Spinal cord (tissue), 10 donors: ENCODE measurements at places on chromosomes 1 and 21.

GRCh38 chr1:23555270-23555985, 3.9 kb downstream of the ID3 start:
- peaks cover 6% of the 10 kb centered on the region for H3K36me3 ChIP-seq

DNA sequence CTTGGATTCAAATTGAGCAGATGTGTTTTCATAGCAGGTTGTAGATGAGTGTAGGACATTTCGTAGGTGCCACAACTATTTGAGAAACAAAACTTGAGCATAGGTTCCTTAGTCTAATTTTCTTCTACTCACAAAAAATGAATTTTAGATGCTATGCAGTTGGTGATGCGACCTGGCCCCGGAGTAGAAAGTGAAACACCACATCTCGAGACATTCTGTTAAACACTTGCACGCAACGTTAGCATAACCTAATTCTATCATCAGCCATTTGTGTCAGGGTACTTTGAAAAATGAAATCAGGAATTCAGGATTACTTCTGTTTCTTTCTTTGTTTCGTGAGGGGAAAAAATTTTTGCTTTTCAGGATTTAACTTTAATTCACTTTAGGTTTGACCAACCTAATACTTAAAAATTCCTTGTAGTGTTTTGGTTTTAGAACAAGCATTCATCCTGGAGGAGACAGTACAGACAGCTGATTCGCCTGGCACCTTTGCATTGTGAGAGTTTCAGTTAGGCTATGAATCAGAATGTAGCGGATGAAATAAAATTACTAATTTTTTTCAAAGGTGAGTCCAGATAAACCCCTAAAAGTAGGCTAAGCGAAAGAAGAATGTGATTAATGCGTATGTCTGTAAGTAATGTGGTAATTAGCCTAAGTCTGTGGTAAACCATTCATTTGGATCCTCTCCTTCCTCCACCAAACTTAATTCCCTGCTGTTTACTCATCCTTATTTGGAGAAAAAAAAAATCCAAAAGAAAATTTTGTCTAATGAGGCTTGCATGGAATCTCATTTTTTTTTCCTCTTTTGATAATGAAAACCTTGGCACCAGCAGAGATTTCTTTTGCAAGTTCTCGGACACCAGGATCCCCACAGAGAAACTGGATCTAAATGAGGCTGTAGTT, 44.9 kb downstream of the MAP3K21 start:
- no peaks in the 10 kb centered on the region for H3K27me3 ChIP-seq
- H3K4me1 ChIP-seq, result no peaks in the 10 kb centered on the region
- H3K27ac ChIP-seq, result no peak overlapping the region
- DNase-seq, result no peak
- H3K4me3 ChIP-seq, result no peak overlapping the region
- peaks cover 2% of the 10 kb centered on the region for H3K36me3 ChIP-seq

DNA sequence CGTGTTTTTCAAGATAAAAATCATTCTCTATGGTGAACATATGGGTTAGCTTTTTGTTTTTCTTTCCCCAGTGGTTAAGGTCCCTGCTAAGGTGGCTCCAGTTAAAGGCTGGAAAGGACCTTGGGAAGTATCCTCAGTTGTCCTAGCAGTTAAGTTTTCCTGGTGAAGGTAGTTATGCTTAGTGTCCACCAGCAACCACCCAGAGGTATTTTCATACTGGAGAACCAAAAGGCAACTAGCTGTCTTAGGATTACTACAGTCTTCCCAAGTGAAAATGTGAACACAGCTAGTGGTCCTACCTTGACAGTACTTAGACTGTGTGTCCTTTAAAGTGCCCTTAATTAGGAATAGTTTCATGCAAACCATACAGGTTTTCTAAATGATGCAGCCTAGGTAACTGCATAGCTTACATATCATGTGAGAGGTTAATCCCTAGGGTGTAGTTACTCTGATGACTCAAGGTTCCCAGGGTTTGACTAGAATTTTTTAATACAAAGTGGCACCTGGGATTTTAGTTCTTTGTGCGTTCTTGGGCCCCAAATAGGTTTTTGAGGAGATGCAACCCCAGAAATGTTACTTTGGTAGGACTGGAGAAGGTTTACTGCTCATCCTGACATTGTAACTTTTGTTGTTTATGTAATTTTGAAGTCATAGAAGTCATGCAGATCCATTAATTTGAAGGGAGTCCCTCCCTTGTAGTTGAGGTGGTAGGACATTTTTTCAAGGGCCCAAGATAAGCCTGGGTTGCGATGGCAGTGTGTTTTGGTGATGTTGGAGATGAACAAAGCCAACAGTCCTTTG, 36.5 kb downstream of the YY1AP1 start:
- H3K27me3 ChIP-seq, result no peaks in the 10 kb centered on the region
- no peak overlapping the region for H3K4me3 ChIP-seq
- DNase-seq, result no peak
- H3K27ac ChIP-seq, result no peak overlapping the region

DNA sequence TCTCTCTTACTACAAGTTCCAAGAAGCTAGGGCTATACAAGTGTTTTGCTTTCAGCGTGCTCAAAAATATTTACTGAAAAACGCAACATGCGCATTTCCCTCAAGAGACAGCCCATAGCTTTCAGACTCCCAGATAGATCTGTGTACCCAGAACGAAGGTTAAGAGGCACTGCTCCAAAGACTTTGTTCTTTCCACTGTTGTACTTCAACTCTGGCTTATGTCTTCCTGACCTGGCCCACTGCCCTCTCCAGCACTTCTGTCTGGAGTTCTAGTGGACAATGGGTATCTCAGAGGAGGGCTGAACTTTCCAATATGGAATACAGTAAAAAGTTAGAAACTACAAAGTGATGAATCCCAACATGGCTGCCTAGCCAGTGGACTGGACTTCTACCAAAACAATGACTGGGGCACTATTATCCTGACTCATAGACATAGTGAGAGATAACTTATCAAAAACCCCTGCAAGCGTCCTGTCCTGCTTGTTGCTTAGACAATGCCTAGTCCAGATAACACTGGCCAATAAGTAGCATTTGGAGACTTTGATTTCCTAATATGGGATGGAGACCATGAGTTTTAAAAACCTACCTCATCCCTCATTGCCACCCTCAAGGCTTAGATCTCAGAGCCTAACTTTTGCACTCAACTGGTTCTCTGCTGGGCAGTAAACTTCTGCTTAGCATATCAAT, 8.8 kb upstream of the ADAR start:
- H3K36me3 ChIP-seq, result no peaks in the 10 kb centered on the region
- H3K27me3 ChIP-seq, result no peaks in the 10 kb centered on the region
- no peaks in the 10 kb centered on the region for H3K4me1 ChIP-seq
- no peak for DNase-seq
- no peak overlapping the region for H3K27ac ChIP-seq
- H3K4me3 ChIP-seq, result no peak overlapping the region

DNA sequence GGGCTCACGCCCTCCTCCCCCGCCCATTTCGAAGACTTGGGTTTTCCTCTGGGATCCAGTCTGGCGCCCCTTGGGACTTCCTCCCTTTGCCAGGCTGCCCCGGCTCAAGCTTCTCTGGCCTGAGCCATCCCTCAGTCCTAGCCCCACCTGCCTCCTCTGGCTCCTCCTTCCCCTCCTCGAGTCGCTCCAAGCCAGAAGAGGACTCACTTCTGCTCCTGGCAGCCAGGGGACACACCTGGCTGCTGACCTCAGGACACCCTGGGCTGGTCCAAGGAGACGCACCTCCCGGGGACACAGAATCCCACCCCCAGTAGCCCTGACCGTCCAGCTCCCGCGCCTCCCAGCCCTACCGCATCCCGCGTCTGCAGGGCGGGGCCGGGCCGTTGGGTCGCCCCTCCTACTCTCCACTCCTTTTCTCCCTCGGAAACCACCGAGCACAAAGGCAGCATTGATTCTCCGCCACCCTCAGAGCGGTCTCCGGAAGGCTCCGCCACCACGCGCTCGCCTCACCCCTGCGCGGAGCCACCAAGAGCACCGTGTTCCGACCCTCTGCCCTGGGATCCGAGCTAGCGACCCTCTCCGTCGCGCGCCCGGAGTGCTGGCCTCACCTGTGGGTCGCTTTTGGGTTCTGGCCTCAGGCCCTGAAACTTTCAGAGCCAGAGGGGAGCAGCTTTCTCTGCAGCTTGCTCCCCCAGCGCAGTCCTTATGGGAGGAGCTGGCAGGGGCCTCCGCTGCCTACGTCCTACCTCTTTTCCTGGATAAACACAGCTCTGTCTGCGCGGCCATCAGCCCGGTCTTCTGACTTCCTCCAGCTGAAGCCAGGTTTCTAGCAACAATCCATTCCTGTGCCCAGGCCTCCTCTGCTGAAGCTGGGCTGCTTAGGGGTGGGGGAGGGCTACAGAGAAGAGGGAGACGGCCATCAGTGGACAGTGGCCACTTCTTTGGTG, at the start of gene C2CD4D:
Gene C2CD4D, minus strand, starts transcription at position 364 of the 947 bp plus-strand sequence. CDS start 831 bp downstream, outside the sequence.
- peaks cover 31% of the 10 kb centered on the region for H3K27me3 ChIP-seq
- no peak for DNase-seq
- H3K27ac ChIP-seq, result peak within 1 kb of the TSS; percentile 34
- H3K36me3 ChIP-seq, result no peaks in the 10 kb centered on the region
- peak within 1 kb of the TSS; percentile 24 for H3K4me3 ChIP-seq
- H3K4me1 ChIP-seq, result peaks cover 20% of the 10 kb centered on the region

- no peaks in the 10 kb centered on the region for H3K27me3 ChIP-seq
- H3K4me3 ChIP-seq, result no peak overlapping the region
- H3K36me3 ChIP-seq, result no peaks in the 10 kb centered on the region
- peak overlapping the region; percentile 37 for H3K27ac ChIP-seq
Observed at GRCh38 chr21:25908495-25908894, 173.7 kb downstream of the GABPA start.

DNA sequence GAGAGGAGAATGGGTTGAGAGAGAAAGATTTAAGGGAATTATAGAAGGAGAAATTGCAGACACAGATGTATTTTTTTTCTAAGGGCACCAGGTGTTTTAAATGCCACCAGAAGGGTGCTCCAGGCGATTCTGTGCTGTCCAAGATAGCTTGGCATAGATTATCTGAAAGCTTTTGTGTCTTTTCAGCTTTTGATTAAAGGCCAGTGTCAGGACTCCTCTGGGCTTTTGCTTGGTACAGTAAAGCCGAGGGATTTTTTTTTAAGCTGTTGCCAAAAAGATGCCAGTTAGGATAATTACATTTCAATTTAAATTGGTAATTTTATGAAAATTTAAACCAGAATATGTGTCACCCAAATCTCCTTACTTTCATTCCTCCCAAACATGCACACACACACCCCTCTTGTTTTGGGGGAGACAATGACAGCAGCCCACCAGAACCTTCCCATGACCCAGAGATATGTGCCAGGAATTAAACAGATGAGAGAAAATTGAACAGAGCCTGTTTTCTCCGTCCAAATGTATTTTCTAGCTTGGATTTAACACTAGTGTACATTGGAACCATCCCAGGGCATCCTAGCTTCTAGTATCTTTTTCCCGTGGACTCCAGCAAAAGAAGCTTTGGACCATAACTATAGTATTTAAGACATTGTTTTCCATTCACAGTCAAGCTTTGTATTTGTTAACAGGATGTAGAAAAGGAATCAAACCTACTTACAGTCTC, 670.7 kb upstream of the CXADR start:
- peak; percentile 53 for DNase-seq
- H3K27ac ChIP-seq, result peak overlapping the region; percentile 36
- H3K4me1 ChIP-seq, result no peaks in the 10 kb centered on the region
- no peaks in the 10 kb centered on the region for H3K36me3 ChIP-seq
- no peaks in the 10 kb centered on the region for H3K27me3 ChIP-seq
- H3K4me3 ChIP-seq, result peak overlapping the region; percentile 6

DNA sequence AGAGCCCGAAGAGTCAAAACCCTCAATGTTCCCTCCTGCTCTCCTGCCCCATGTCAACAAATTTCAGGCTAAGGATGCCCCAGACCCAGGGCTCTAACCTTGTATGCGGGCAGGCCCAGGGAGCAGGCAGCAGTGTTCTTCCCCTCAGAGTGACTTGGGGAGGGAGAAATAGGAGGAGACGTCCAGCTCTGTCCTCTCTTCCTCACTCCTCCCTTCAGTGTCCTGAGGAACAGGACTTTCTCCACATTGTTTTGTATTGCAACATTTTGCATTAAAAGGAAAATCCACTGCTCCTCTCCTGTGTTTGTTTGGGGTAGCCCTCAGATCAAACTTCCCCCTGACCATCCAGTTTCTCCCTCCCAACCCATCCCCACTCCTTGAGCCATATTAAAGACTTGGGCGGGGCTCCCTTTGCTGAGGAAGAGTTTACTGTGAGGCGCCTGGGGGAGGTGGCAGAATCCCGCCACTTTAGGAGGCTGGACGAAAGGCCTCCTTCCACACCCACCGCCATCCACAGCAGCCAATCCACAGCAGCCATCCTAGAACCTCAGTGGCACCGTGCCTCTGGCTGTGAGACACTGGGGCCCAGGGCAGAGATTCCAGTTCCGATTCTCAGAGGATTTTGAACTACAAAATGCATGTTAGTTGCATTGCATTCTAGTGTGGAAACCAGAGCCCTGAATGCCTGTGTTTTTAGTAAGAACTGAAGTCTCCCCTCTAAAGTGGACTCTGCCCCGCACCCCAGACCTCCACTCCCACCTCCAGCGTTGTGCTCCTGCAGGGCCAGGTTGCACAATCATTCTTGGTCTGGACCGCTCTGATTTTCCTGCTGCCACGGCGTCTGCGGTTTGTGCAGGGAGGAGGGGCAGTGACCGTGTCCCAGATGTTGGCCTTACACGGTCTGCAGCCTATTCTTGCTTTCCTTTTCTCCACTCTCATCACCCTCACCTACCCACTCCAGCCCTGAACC, 3.0 kb downstream of the OLFML3 start:
- peak overlapping the region; percentile 13 for H3K4me3 ChIP-seq
- H3K4me1 ChIP-seq, result peaks cover 46% of the 10 kb centered on the region
- no peaks in the 10 kb centered on the region for H3K27me3 ChIP-seq
- peaks cover 6% of the 10 kb centered on the region for H3K36me3 ChIP-seq

DNA sequence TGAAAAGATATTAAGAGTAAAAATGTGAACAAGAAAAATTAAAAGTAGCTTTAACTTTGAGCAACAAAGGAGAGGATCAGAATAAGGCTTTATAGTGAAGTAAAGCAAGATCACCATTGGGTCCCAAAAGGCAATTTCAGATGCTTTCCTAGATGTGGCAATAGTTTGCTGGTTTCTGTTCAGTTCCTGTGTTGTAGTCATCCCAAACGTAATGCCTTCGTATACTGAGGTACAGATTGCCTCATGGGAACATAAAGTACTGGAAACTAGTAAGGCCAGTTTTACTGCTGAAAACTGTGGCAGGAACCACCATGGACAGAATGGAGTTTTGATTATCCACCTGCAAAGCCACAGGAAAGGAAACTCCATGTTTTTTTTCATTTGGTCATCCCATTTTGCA, 283.5 kb upstream of the SGIP1 start:
- DNase-seq, result no peak
- no peaks in the 10 kb centered on the region for H3K27me3 ChIP-seq
- H3K4me3 ChIP-seq, result no peak overlapping the region
- no peak overlapping the region for H3K27ac ChIP-seq
- peaks cover 4% of the 10 kb centered on the region for H3K4me1 ChIP-seq

- H3K27me3 ChIP-seq, result no peaks in the 10 kb centered on the region
- DNase-seq, result no peak
- H3K4me3 ChIP-seq, result no peak within 1 kb of the TSS
- H3K36me3 ChIP-seq, result no peaks in the 10 kb centered on the region
- no peak within 1 kb of the TSS for H3K27ac ChIP-seq
- no peaks in the 10 kb centered on the region for H3K4me1 ChIP-seq
Observed at GRCh38 chr21:44612029-44612486, at the start of gene KRTAP10-8. TSS of gene KRTAP10-8 (plus strand) at chr21:44612079. CDS start at chr21:44612101, 22 bp downstream.

GRCh38 chr21:41730367-41730765, 36.5 kb downstream of the RIPK4 start:
- no peak for DNase-seq
- H3K4me1 ChIP-seq, result peaks cover 10% of the 10 kb centered on the region
- no peaks in the 10 kb centered on the region for H3K36me3 ChIP-seq
- no peak overlapping the region for H3K27ac ChIP-seq
- H3K27me3 ChIP-seq, result peaks cover 18% of the 10 kb centered on the region
- no peak overlapping the region for H3K4me3 ChIP-seq
